Stimulated activated CD4-positive, alpha-beta T cell treated with anti-CD3 and anti-CD28 coated beads, TNF-alpha, amount 100 ng/mL, for 4 hours (primary cell): ENCODE measurements at places on chromosomes 6 and 20.

DNA sequence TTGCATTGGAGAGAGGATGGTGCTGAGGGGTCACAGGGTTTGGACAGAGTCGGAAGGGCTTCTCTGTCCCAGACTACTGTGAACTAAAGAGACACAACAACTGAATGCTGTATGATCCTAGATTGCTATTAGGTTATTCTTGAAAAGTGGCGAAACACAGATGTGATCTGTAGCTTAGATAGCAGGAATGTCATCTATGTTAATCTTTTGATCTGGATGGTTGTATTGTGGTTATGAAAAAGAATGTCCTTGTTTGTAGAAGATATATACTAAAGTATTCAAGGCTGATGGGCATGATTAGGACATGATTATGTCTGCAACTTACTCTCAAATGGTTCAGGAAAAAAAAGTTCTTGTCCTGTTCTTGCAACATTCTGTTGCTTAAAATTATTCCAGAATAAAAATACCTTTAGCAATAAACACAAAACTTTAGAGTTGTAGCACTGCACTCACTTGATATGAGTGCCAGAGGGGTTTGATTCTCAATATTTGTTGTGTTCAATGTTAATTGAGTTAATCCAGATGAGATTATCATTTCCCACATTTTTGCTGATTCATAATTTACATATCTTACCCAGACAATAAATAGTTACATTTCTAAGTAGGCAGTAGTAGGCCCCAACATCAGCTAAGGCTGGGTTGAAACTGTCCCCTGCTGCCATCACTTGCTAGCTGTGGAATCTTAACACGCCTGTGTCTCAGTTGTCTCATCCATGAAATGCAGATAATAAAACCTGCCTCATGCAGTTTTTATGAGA lies 645.2 kb downstream of the KIF16B start:
- DNase-seq = no peak

DNA sequence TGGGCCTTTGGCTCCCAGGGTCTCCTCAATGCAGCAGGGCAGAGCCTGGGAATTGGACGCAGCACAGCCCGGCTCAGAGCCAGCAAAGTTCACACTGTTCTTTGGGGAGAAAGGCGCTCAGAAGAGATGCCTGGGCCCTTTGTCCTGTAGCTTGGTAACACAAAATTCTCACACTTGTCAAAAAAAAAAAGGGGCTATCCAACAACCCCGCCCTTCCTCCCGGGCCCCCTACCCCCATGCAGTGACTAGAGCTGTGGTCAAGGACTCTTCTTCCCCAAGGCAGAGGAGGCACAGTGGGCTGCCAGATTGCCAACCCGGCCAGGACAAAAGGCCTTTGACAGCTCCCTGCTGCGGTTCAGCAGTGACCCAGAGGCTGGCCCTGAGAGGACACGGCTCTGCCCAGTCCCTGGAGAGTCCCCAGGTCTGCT lies 2.0 kb downstream of the NKAIN4 start:
- no peak for DNase-seq

DNA sequence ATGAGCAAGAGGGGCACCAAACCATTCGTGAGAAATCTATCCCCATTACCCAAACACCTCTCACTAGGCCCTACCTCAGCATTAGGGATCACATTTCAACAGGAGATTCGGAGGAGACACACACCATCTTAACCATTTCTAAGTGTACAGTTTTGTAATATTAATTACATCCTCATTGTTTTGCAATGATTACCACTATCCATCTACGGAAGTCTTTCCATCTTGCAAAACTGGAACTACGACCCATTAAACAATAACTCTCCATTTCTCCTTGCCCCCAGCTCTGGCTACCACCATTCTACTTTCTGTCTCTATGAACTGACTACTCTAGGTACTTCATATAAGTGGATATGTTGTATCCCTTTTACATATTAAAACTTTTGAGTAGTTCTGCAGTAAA lies 20.1 kb downstream of the ACOT13 start:
- DNase-seq = no peak

GRCh38 chr6:111718990-111719389 lies 113.3 kb upstream of the TRAF3IP2 start:
- no peak for DNase-seq

DNA sequence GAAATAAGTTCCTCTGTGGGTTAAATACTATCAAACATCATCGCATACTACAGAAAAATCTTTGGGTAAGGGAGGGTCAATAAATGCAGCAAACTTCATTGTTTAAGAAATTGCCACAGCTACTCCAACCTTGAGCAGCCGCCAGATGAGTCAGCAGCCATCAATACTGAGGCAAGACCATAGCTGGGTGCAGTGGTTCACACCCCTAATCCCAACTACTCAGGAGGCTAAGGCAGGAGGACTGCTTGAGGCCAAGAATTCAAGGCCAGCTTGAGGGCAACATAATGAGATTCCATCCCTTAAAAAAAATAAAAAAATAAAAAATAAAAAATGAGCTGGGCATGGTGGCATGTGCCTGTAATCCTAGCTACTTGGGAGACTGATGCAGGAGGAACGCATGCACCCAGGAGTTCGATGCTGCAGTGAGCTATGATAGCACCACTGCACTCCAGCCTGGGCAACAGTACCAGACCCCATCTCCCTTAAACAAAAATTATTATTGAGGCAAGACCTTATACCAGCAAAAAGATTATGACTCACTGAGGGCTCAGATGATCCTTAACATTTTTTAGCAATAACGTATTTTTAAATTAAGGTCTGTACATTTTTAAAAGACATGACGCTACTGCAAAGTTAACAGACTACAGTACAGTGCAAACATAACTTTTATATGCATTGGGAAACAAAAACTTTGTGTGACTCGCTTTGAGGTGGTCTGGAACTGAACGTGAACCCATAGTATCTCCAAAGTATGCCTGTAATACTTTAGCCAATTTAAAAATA lies 8.8 kb downstream of the SRPK1 start:
- DNase-seq = no peak

DNA sequence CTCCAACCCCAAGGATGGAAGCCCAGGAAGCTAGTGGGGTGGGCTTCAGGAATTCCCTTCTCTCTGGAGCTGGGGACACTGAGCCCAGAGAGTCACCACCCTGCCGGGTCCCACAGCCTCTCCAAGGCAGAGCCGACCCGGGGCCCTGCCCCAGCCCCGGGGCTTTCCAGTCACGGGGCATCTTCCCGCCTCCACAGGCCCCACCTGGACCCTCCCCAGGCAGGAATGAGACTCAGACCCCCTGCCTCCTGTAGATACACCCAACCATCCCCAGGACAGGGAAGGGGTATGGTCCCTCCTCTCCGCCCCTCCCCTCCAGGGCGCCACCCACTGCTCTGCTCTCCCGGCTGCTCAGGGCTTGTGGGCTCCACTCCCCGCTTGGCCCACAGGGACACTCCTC lies 53.3 kb downstream of the GRM4 start:
- no peak for DNase-seq

GRCh38 chr6:122620902-122621301 lies 10.7 kb downstream of the PKIB start:
- DNase-seq = no peak

- DNase-seq = no peak
Measured at GRCh38 chr6:36875250-36875633, 639 bp upstream of the PPIL1 start.

- DNase-seq = no peak
Measured at GRCh38 chr6:75287424-75287823, 2.8 kb upstream of the TMEM30A start.

DNA sequence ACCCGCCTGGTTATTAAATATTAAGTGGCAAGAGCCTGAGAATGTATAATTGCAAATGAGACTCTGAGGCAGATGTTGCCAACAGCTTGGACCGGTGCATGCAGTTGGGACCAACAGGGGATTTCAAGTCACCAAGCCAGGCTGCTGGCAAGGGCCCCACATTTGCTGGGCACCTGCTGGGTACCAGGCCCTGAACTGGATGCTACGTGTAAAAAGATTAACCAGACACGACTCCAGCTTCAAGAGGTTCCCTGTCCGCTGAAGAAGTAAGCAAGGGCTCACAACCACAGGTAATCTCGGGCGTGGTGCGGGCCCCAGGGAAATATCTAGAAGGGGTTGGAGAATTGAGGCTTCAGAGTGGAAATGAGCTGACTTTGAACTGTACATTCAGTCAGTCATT lies 13.2 kb upstream of the SIRPA start:
- no peak for DNase-seq

GRCh38 chr6:37109714-37110499 lies 60.0 kb upstream of the PIM1 start:
- DNase-seq = no peak

GRCh38 chr20:47280668-47281067 lies 75.8 kb downstream of the ZMYND8 start:
- no peak for DNase-seq

GRCh38 chr6:157380458-157380778 lies 572 bp upstream of the ZDHHC14 start:
- no peak for DNase-seq

GRCh38 chr6:97462938-97463598 lies 180.1 kb upstream of the MMS22L start:
- no peak for DNase-seq

DNA sequence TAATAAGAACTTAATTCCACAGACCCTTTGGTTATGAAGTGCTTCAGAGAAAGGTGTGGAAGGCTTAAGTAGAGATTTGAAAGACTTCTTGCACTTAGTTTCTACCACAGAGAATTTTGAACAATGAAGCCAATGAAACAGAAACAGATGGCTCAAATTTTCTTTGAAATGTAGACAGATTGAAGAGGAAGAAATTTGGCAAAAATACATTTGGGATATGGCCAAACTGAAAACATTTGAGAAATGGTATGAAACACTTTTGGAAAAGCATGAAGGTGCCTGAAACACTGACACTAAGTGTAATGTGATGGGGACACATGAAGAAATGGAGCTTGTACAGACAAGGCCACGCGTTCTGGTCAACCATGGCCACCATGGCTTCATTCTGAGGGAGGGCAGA lies 272.4 kb upstream of the EXOC2 start:
- no peak for DNase-seq

GRCh38 chr20:53379014-53379832 lies 214.4 kb downstream of the ZNF217 start:
- no peak for DNase-seq

DNA sequence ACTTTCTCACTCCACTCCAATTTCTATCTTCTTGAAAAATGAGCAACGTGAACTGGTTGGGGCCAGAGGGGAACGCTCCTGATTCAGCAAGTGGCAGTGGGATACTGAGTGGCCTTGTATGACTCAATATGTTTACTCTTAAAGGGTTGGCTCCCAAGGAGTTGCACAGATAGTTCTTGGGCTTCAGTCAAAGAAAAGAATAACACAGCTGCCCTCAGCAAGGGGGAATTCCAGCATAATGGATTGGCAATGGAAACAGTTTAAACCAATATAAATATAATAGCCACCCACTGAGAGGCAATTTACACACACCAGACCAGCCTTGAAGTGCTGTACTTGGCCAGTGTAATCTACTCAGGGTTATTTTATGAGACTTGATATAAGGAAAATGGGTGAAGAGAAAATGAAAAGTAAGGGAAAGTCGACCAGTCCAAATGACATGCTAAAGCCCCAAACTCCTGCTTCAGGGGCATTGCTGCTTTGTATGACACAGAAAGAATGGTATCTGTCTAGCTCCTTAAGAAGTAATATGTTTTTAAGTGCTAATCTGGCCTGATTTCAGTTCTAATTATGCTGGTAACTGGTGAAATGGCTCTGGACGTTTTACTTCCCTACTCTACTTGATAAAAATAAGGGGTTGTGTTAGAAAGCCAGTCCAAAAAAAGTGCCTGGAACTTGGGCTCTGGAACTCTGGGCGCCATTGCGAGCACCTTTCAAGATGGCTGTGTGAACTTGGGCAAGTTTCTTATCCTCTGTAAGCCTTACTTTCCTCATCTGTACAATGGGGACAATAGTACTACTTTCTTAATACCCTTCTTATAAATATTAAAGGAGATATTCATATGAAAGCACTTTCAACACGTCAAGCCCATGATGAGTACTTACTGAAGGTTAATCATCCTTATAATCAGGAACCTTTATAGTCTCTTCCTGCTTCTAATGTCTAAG lies 712.9 kb upstream of the MAP3K7 start:
- DNase-seq = no peak

DNA sequence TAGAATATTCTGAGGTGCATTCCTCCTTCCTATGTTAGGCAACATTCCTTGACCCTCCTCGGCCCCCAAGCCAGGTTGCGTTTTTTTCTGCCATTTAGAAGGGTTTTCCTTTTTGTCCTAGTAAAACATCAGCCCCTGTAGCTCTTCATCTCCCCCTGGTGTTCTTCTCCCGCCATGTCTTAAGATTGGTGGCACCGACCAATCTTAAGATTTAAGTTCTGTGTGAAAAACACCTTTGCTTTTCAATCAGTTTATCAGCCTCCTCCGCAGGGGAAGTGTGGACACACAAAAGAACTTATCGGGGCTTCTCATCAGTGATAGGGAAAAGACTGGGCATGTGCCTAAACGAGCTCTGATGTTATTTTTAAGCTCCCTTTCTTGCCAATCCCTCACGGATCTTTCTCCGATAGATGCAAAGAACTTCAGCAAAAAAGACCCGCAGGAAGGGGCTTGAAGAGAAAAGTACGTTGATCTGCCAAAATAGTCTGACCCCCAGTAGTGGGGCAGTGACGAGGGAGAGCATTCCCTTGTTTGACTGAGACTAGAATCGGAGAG lies 719 bp upstream of the EDN1 start:
- peak; percentile 15 for DNase-seq

DNA sequence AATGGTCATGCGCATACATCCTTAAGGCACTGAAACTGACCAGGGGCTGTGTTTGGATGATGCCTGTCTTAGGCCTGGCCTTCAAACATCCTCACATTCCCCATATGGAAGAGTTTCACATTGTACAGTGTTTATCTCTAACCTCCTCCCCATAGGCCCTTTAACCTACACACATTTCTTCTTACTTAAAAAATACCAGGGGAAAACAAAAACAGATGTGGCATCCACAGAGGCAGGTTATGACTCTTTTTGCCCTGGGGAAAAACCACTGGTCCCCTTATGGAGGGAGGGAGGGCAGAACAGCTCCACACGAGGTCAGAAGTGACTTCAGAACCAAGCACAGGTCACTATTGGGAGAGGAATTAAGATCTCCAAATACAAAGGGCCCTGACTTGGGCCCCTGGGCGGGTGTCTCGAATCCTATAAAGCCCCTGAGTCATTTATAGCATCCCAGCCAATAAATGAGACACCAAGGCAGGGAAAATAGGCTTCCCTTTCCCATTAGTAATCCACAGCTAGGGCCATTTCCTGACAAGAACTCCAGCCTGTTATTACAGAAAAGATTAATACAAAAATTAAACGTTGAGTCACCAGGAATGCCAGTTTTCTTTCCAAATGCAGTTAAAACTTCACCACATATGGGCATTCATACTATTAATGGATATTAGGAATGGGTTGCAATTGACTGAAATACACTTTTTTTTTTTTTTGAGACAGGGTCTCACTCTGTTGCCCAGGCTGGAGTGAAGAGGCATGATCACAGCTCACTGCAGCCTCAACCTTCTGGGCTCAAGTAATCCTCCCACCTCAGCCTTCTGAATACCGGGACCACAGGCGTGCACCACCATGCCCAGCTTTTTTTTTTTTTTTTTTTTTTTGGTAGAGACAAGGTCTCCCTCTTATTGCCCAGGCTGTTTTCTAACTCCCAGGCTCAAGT lies 107.2 kb downstream of the ATP9A start:
- no peak for DNase-seq
